OCI-M1 (cell line): ENCODE measurements at places on chromosomes 7 and 10.

- no peak for DNase-seq
These were observed 22.1 kb upstream of the STK17A start for GRCh38 chr7:43560742-43561330.

- no peak for DNase-seq
These were observed 2.6 kb downstream of the ABCA13 start for GRCh38 chr7:48173756-48174382.

DNA sequence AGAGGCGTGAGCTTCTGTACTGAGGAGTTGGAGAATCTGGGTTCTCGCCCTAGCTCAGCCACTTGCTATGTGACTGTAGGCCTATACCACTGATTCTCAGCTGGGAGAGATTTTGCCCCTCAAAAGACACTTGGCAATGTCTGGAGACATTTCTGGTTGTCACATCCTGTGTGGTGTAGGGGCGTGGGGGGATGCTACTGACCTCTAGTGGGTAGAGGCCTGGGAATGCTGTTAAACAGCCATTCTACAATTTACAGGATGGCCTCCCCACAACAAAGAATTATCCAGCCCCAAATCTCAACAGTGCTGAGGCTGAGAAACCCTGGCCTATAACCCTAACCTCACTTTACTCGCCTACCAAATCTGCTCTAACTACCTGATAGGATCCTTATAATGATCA is 58.8 kb upstream of the GAD2 start:
- DNase-seq: no peak

GRCh38 chr7:157964521-157964920 is 623.1 kb downstream of the PTPRN2 start:
- DNase-seq: no peak

DNA sequence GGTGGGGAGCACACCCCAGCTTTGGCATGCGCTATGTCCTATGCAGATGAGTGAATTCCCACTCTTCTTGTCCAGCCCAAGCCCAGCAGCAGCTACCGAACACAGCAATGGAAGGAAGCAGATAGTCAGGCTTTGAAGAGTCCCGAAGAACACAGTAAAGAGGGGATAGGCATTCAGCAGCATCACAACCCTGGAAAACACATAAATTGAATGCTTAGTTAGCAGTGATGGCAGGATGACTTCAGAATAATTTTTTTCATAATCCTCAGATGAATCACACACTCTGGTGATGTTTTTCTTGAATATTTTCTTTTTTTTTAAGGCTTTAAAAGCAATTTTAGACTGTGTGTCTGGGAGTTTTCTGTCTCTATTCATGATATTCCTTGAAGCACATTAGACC is 95.8 kb downstream of the CFAP58 start:
- DNase-seq: no peak

GRCh38 chr7:105141068-105141467 is 127.1 kb downstream of the KMT2E start:
- no peak for DNase-seq

- no peak for DNase-seq
These were observed 191.9 kb upstream of the WDR11 start for GRCh38 chr10:120658943-120659885.

DNA sequence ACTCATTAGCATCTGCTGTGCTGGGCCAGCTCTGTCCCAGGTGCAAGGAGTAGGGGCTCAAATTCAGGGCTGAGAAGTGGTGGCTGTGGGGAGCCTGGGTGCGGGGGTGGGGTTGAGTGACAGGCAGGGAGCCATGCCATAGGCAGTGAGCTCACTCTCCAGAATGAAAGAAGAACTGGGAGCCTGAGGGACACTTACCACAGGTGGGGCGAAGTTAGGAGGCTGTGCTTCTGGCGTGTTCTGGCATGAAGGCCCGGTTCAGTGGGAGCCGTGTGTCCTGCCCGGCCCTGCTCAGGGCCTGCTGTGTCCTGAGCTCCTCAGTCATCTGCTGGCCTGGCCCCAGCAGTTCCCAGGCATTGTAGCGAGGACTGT is 62.5 kb downstream of the MKI67 start:
- no peak for DNase-seq

- DNase-seq: no peak
These were observed 81.7 kb upstream of the ITPRID1 start for GRCh38 chr7:31432176-31432575.

GRCh38 chr7:39645482-39646407 is 22.4 kb downstream of the RALA start:
- DNase-seq: no peak

DNA sequence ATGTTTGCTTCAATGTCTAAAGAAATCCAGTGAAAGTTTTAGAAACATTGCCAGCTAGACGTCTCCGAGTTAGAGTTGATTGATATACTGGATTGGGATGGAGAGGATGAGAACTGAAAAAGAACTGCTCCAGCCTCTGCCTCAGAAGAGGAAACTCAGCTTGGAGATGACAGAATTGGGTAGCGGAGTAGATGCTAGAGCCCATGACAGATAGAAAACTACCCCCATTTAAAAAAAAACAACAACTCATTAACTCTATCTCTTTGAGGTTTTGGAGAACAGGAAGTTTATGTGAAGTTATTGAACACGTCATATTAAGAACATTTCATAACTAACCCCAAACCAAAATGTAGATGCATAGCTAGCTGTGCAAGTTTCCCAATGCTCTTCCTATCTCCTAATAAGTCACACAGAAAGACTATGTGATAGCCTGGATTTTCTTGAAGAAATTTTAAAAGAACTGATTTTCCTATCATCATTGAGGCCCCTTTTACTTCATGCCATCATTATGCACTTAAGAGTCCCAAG is 28.3 kb upstream of the AFAP1L2 start:
- DNase-seq: no peak

- DNase-seq: no peak
These were observed 41.3 kb downstream of the SH3PXD2A start for GRCh38 chr10:103814105-103814504.

DNA sequence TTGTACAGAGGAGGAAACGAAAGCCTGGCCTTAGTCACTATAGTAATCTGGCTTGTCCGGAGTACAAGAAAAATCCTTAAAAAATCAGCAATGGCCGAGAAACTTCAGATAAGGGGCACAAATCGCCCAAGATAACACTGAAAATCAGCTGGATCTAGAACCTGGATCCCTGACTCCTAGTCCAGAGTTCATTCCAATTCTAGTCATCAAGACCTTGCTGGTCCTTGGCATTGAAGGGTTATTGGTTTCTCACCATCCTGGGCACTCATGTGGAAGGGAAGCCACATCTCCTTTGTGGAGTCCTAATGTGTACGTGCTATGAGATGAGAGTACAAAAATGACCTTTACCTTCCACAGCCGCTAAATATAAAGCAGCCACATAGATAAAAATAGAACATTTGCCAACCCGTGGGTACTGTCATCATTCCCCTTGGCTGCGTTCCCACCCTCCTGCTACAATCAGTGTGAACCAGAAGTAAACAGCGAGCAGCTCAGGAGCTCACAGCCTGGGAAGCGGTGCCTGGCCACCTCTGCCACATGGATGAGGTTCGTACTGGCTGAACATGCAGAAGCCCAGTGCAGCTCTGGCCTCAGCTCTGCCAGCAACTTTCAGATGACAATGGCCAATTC is 116.0 kb upstream of the PDLIM1 start:
- no peak for DNase-seq

- no peak for DNase-seq
These were observed 171.2 kb downstream of the ARHGAP12 start for GRCh38 chr10:31757386-31757791.

DNA sequence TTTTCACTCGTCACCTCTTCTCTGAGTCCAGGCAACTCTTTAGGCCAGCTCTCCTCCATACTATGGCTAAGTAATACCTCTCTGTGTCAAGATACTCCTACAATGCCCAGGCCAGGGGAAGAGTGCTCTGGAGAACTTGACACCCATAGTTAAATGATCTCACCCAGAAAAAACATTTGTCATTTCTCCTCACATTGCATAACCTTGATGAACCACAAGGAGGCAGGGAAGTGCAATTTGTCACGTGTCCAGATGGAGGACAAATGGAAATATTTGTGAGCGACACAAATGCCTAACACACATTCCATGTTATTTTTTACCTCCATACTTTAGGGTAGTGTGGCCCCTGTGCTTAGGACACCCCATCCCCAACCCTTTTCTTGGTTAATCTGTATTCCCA is 78.3 kb downstream of the HTR7 start:
- DNase-seq: peak; percentile 55

- DNase-seq: peak; percentile 47
These were observed 1.2 kb upstream of the MEOX2 start for GRCh38 chr7:15687546-15688278.

- DNase-seq: no peak
These were observed 10.1 kb downstream of the RAB18 start for GRCh38 chr10:27514243-27514642.

DNA sequence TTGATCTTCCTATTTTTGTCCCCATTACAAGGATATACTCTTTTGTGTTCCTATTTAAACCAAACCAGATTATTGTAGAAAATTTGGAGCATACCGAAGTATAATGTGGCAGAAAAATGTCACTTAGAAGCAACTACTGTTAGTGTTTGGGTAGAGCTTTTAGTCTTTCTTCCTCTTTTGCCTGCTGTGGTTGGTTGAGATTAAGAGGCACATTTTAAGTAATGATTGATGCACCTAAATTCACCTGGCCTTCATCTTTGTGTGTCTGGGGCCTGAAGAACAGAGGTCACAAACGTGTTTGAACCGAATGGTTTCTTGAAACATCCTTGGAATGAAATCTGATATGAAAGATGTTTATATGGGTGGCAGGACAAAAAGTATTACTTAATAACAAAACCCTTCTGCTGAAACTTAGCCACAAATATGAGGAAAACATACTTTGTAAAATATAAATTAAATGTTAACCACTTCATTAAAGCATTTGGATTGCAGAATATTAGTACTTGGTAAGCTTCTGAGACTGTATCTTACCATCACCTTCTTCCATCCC is 2.6 kb downstream of the BPGM start:
- DNase-seq: no peak

DNA sequence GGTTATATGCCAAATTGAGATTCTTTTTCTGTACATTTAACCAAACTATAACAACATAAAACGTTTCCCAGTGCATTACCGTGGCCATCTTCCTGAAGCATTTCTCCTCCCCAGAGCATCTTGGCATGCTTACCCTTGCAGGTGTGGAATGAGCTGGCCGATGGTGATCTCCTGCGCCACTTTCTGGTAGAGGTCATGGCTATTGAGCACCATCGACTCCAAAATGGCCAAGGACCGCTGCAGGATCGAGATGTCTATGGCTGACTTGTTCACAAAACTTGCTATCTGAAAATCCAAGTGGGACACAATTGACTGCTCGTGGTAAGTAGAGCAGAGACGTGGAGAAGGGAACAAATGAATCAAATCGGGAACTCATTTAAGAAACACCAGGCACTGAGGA is 223.9 kb downstream of the ELMO1 start:
- no peak for DNase-seq

DNA sequence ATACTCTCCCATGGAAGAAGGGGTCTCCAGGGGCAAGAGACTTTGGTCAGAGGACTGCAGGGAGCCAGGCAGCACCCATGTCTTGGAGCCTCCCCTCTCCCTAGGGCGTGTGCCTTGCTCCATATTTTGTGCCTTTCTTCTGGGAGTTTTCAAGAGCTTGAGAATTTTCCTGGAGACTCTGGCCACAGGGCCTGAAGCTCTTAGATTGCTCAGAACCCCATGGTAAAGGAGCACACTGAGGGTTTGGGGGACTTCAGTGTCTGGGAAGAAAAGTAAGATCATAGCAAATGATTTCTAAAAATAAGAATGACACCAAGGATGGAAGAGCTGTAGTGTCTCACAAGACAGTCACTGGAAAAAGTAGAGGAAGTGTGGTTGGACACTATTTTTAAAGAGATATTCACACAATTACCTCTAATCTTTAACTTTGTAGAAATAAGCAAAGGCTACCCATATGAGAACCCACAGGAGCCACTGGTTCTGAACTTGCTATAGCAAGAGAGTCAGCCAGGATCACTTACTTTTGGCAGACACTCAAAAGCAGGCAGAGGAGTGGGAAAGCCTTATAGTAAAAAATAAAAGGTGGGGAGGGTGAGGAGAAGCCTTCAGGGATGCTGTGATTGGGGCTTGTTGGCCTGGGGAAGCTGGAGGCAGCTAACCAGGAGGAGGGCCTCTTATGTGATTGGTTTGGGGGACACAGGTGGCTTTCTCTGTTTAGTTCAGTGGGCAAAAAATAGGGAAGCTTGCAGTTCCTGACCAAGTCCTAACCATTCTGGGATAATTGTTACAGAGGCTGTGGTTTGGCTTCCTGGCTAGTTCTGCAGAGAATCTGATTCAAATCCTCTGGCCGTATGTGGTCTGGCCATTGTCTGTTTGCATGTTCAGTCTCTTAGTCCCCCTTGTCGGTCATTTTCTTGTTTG is 5.1 kb upstream of the CSGALNACT2 start:
- no peak for DNase-seq

DNA sequence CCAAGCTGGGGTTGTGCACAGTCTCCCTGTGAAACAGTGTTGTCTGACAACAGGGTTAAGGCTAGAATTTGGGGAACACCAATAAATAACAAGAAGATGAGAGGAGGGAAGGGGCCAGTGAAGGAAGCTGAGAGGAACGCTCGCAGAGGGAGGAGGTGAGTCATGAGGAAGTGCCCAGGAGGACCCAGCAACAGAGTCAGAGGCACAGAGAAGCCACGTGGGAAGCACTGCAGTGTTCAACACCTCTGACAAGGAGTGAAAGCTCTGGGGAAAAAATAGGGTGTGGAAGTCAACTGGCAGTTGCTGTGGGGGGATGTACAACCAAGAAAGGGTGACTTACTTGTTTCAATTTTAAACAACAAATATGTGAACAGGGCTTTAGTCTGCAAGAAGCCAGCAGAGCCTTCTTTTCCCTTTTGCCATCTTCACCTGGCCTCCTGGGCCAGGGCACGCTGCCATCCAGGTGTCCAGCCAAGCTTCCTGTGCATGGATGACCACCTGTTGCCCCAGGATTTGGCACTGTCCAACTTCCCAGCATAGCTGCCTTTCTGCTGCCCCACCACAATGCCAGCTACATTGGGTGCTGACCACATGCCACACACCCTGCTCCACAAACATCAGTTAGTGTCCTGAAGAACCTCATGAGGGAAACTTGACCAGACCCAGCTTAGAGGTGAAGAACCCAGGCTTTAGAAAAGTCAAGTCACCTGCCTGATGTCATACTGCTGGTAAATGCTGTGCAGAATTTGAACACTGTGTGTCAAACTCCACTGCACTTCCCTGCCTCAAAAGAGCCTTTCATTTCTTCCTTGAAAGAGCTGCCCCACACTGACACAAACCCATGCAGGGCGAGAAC is 69.6 kb downstream of the ATXN7L1 start:
- no peak for DNase-seq
